ENCODE measurements at places on chromosomes 16 and 17.

GRCh38 chr17:4488989-4489595 lies 9.6 kb upstream of the SPNS2 start:
- DNase-seq: no peak

DNA sequence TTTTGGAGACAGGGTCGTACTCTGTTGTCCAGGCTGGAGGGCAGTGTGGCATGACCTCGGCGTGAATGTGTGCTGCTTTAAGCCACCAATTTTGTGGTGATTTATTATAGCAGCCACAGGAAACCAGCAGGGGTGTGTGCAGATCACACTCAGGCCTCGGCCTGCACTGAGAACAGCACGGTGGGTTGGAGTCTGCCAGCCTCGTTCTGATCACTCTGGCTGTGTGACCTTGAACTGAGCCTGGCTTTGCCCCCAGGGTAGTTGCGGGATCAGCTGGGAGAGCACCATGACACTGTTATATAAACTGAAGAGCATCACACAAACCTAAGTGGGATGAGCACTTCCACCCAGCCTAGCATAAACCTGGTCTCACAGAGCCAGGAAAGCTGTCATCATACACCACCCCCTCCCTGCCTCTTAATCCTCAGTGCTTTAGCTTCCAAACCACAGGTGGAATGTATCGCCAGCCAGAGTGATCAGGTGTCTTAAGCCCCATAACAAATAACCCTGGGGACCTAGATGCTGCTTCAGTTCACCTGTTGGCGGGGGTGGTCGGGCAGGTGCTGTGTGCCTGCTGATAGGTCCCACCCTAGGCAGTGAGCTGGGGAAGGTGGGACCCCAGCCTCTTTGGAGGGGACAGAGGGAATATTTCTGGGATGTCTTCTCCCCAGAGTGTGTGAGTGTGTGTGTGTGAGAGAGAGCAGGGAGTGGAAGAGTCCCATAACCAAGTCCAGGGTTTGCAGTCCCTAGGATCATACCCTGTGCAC lies 28.6 kb upstream of the NDRG4 start:
- no peak for DNase-seq

GRCh38 chr17:48547808-48548522 lies 3.1 kb upstream of the HOXB2 start:
- DNase-seq: no peak

GRCh38 chr16:14309001-14309886 lies 238.1 kb downstream of the MRTFB start:
- DNase-seq: no peak

DNA sequence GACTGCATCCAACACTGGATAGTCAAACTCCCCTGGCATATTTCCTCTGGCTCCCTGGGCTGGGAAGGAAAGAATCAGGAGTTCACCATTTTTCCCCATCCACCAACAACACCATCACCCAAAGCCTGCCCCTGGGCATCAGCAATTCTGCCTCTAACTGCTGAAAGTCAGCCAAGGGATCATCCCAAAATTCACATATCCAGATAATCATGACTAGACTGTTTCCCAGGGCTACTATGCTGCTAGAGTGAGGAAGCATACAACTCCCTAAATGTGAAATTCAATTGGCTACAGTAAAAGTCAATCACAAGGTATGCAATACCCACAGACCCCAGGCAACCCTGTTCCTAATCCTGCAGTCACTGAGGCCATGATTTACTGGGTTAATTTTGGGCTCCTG lies 230.6 kb downstream of the C16orf95 start:
- no peak for DNase-seq

GRCh38 chr17:70242781-70243437 lies 73.6 kb downstream of the KCNJ2 start:
- DNase-seq: no peak

GRCh38 chr16:87515475-87516330 lies 22.9 kb upstream of the ZCCHC14 start:
- DNase-seq: no peak

DNA sequence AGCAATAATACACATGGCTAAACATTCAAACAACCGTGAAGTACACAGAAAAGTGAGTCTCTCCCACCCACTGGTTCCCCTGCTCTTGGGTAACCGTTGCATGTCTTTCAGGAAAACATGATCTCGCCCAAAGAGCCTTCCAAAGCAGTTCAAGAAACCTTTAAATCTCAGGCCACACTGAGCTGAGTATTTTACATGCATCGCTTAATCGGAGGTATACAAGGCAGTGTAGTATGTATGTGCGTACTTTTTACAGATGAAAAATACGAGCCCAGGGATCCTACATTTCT lies 741 bp upstream of the DEXI start:
- DNase-seq: no peak

DNA sequence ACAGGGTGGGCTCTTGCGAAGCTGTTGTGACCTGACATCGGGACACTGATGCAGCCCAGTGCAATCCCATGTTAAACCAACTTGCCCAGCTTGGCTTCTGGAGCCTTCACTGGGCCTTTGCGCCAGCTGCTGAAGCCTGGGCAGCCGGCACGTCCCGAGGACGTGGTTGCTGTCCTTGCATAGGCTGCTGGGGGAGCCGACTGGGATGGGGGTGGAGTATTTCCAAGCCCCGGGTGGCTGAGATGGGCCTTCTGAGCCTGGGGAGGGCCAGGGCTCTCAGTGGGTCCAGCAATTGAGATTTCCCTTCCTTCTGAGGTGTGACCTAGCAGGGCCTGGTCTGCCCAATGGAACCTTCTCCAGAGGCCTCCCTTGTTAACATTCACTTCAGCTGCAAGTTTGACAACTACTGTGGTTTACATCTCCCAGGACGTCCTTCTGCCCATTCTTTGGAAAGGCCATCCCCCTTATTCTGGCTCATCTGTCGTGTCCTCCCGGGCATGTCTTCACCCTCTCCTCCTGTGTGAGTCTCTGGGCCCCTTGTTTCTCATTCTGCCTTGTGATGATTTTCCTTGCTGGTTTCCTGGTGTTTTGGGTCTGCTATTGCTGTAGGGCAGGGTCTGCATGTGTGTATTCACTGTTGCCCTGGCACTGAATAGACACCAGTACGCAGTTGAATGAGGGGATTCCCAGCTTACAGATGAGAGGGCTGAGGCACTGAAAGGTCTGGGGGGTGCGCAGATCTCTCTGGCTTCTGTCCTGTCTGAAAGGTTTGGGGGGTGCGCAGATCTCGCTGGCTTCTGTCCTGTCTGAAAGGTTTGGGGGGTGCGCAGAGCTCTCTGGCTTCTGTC lies 34.4 kb downstream of the HAPSTR1 start:
- DNase-seq: no peak

DNA sequence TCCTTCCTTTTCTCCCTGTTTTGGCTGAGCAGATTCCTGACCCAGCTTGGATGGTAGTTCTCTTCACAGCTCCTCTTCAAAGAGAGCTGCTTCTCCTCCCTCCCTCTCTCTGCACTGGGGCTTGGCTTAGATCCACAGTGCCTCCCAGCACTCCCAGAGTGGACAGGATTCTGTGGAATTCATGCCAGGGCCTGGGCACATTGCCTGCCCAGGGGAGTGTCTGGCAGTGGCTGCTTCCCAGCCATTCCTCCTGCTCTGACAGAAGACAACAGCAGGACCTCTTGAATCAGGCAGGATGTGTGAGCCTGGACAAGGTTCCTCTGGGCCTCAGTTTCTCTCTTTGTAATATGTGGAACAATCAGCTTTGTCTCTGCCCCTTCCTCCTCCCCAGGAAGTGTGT lies 4.5 kb upstream of the MMP28 start:
- no peak for DNase-seq

DNA sequence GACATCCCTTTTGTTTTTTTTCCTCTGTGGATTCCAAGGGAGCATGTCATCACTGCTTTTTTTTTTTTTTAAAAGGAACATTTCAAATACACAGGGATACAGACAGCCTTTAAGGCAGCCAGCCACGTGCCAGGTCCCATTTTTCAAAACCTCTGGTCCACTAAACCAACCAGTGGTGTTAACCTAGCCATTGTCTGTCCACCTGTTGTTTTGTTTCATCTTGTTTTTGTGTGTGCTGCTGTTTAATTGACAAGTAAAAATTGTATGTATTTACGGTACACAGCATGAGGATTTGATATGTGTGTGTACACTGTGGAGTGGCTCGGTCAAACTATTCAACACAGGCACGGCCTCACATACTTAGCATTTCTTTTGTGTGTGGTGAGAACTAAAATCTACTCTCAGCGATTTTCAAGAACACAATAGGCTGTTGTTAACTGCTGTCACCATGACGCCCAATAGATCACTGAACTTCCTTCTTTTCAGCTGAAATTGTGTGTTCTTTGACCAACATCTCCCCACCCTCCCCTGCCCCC lies 19.2 kb downstream of the TMEM114 start:
- DNase-seq: peak; percentile 45

DNA sequence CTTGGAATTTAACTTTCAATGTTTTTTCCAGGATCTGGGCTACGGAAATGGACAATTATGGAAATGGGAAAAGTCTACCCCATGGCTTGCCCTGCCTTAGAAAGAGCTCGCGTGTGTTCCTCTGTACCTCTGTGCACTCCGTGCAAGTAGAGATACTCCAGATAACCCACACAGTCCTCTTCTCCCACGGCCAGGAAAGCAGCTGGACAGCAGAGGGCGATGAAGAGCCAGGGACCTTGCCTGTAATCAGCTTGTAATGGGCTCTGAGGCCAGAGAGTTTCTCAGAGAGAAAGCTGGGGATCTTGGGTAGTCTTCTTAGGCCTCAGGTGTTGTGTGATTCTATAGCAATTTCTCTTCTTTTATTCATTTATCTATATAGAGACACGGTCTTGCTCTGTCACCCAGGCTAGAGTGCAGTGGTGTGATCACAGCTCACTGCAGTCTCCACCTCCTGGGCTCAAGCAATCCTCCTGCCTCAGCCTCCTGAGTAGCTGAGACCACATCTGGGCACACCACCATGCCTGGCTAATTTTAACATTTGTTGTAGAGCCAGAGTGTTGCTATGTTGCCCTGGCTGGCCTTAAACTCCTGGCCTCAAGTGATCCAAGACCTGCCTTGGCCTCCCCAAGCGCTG lies 2.4 kb upstream of the SOCS7 start:
- peak; percentile 35 for DNase-seq

- no peak for DNase-seq
These were observed 2.3 kb upstream of the IRX3 start for GRCh38 chr16:54288835-54289241.

DNA sequence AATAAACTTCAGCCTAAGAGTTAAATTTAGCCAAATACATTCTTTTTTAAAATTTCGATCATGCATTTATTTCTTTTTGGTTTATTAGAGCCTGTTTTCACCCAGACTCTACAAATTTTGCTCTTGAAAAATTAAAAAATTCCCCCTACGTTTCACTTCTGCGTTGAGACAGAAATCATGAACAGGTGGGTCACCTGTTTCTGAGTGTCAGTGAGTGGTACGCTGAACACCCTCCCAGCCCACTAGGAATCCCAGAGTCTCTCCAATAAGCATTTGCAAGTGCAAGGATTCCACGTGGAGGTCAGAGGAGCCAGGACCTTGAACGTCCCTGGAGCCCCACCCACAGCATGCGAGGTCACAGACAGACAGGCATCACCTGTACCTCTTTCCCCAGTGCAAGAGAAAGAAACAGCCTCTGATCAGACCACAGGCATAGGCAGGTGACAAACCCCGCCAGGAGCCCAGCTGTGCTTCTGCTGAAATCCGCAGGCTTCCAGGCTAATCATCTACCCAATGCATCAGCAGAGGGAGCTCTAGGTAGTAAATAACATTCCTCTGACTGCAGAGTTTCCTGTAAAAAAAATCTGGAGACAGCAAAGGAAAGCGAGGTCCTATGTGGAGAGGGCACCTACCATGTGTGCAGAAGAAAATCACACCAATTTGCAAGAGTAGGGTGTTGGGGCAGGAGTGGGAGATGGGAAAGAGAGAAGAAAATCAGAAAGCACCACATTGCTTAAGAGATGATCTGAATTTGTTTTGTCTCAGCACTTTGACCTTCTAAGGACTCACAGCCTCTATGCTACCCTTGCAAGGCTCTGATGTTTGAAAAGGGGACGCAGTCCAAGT lies 5.9 kb upstream of the XYLT1 start:
- no peak for DNase-seq

- DNase-seq: no peak
These were observed 8.8 kb downstream of the BPTF start for GRCh38 chr17:67833946-67834631.

- DNase-seq: no peak
These were observed 69.7 kb upstream of the FA2H start for GRCh38 chr16:74844041-74844980.

GRCh38 chr17:27455914-27456680 lies at the start of gene KSR1:
KSR1 (plus strand) TSS chr17:27456448; CDS start chr17:27456644, 196 bp downstream.
- DNase-seq: no peak

GRCh38 chr16:23131931-23132621 lies 17.2 kb downstream of the USP31 start:
- no peak for DNase-seq

DNA sequence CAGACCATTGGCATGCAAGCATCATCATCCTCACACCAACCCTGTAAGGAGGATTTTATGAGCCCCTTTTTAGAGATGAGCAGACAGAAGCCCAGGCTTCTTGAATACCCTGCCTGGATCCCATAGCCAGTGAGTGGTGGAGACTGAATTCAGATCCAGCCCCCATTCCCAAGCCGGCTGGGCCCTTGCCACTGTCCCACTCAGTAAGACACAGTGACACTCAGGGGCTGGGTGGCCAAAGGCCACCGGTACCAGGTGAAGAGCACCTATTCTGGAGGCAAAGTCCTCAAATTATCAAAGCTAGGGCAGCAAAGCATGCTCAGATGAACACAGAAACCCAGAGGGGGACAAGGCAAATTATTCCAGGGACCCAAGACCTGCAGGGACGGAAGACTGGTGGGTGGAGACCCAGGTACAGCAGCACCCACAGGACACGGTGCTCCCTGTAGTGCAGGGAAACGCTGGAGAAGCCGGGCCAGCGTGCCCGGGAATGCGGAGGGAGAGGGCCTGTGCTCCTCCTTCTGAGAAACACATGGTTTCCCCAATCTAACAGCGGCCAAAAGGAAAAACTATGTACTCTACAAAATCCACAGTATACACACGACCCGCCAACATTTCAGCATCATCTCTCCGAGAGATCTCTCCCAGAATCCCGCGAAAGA lies 33.2 kb upstream of the CRHR1 start:
- DNase-seq: no peak

Measured in HS-27A (cell line).